ENCODE measurements at places on chromosomes 5 and 9.

GRCh38 chr9:93679536-93680442, 103.4 kb downstream of the PHF2 start:
- no peak for DNase-seq

DNA sequence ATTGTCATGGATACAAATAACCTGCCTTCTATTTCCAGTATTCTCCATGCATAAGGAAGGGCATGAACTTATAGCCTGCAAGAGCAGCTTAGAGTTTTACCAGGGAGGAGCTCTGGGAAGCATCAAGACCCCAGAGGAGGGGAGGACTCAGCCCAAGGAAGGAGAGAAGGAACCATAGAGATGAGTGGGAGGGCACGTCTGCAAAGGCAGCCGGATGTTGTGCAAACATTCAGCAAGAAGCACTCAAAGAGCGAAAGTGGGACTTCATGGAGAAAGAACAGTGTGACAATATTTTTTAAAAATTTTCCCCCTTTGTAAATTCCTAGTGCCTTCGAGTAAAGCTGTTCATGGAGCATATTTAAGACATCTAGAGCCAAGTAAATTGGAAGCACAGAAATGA, 270.1 kb upstream of the PTGER4 start:
- DNase-seq = no peak

DNA sequence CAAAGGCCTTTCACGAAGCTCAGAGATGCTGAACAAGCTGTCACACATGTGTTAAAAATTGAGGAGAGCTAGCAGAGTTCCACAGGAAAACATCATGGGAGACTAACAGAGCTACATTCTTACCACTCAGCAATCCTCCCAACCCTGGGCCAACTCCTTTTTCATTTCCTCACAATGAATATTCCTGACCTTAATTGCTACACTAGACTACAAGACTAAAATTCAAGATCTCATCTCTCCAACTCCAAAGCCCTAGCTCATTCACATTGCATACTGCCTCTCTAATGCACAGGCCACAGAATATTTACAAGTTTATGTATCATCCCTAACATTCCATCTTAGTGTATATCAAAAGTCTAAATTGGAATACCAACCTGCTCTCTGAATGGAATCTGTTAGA, 21.2 kb downstream of the ERMP1 start:
- no peak for DNase-seq

DNA sequence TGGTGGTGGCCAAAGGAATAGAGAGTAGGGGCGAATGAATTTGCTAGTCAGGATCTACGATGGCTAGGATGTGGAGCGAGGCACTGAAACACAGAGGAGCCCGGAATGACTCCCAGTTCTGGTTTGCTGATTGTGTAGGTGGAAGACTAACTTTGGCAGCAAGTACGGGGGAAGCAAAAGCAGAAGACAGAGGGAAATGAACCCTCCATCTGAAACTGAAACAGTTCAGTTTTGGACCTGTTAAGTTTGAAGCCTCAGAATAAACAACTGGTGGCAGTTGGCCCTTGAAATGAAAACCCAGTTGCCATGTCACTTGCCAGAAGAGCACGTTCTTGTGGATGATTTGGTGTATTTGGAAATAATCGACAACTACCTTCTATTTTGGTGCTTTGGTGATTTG, 15.4 kb upstream of the SMIM15 start:
- no peak for DNase-seq

GRCh38 chr5:154405078-154405792, 40.6 kb upstream of the SAP30L start:
- DNase-seq = no peak

DNA sequence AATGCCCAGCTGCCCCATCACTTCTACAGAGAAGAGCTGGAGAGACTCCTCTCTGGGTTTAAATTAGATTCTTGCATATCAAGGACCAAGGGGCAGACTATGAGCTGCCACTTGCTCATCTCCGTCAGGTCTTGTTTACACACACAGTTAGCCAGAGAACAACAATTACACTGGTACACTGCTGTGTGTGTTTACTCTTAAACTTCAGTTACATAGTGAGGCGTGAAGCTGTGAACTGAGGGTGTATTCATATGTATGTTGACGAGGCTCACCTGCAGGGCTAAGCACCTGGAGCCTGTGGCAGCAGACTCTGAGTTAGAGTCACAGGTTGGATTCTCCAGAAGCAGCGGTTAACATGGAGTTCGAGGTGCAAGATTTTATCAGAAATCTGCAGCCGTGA, 155.4 kb upstream of the ANKH start:
- DNase-seq = no peak

DNA sequence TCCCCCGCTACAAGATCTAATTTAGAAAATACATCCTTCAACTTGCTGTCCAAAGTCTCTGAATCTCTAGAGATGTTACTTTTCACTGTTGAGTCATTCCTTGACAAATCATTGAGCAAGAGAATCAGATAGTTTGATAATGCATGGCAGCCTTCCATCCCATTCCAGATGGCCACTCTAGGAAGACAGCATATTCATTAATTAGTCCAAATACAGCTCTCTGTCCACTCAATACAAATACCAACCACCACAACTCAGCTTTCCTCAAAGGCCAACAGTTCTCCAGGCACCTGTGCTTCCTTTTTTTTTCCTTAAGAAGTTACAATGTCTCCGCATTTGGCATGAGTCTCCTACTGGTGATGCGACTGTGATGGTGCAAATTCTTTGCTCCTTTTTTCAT, 72.3 kb downstream of the DROSHA start:
- DNase-seq = no peak

DNA sequence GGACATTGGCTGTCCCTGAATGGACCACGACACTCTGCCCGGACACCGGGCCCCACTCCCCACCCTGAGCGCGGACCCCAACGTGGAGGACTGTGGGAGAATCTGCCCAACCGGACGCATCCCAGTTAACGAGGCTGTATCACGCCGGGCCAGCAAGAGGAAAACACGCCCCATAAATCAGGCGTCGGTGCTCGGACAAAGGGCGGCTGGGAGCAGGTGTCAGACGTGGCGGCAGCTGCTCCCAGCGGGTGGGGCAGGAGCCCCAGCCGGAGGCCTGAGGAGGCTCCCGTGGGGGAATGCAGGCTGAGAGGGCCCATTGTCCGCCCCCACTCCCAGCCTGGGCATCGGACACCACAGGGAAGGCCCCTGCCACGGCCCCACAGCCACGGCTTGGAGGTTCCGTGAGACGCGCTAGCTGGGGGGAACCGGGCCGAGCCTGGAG, 19.2 kb downstream of the NOTCH1 start:
- peak; percentile 82 for DNase-seq

DNA sequence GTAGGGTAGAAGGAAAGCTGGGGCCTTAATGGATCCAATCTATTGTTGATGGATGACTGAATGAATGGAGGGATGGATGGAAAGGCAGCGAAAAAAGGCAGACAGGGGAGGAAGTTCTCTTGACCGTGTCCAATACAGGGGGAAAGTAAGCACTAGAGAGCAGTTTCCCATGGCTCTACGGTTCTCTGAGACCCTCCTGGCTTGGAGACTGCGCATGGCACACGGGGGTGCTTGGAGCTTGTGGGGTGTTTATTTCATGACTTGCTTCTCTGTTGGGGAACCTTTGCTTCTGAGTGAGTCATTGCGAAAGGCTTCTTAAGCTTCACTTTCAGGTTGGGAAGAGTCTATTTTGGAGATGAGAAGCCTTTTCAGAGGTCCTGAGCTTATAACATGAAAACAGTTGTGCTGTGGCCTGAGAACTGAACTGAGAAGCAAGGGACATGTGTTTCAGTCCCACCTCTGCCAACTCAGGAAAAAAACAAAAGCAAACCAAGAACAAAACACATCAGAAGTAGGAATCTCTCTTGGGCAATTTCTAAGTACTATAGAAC, 12.8 kb upstream of the TEX48 start:
- no peak for DNase-seq

DNA sequence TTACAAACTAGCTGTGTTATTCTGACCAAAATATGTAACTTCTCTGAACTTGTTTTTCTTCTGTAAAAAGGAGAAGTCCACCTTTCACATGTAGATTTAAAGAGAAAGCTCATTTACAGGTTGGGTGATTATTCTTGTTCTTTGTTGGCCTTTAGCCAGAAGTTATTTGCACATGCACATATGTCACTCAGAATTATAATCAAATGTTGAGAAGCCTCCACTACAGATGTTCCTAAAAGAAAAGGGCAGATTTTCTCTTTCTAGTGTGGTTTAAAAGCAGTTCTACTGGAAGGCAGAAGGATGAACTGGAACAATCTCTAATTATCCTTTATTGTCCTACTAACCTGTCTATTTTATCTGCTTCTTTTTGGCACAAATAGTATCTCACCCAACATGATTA, 209.8 kb upstream of the ELAVL2 start:
- DNase-seq = no peak

DNA sequence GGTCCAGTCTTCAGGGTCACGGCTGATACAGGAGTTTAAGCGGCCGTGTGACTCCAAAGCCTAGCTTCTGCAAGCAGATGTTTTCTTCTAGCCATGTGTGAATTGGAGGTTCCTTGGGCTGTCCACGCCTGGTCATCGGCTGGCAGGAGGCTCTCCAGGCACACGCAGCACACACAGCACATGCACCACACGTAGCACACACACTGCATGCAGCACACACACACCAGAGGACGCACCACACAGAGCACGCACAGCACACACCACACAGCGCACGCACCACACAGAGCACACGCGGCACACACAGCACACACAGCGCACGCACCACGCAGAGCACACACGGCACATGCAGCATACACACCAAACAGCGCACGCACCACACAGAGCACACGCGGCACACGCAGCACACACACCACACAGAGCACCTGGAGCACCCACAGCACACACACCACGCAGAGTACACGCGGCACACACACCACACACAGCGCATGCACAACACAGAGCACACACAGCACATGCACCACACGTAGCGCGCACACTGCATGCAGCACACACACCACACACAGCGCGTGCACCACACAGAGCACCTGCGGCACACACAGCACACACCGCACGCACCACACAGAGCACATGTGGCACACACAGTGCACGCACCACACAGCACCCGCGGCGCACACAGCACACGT, 234.3 kb downstream of the FANCC start:
- DNase-seq = no peak

- DNase-seq = no peak
Measured at GRCh38 chr5:106417566-106417965, 1253.2 kb downstream of the EFNA5 start.

- DNase-seq = no peak
Measured at GRCh38 chr5:127562252-127562651, 44.8 kb downstream of the PRRC1 start.

- peak; percentile 56 for DNase-seq
Measured at GRCh38 chr9:119026120-119026519, 343.1 kb downstream of the BRINP1 start.

DNA sequence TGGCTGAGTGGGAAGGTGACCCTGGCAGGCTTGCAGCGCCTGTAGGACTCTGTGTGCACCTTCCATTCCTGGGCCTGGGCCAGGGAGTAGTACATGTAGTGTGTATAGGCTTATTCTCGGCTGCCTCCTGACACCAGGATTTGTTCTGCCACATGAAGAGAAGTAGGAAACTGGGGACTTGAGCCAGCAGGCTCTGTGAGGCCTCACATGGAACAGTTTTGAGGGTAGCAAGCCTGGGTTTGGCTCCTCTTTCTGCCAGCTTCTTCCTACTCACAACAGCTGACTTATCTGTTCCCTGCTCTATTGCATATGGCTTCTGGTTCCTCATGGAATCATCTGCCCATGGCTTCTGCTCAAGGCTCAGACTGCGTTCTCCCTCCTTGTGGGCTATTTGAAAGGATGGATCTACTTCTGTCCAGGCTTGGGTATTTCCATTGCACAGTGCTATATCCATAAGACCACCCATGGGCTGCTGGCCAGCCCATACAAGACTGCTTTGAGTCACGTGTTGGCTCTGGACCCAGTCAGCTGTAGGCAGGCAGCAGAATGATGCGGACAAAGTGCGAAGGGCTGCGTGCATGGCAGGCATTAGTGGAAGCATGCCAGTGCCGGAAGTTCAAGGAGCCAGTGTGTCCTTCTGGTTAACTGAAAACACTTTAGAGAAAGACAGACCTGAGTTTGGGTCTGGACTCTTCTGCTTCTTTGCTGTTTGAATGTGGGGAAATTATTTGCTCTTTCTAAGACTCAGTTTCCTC, 11.0 kb upstream of the INSYN2B start:
- DNase-seq = no peak

- DNase-seq = no peak
Measured at GRCh38 chr9:73871636-73872035, 625.5 kb upstream of the RORB start.

DNA sequence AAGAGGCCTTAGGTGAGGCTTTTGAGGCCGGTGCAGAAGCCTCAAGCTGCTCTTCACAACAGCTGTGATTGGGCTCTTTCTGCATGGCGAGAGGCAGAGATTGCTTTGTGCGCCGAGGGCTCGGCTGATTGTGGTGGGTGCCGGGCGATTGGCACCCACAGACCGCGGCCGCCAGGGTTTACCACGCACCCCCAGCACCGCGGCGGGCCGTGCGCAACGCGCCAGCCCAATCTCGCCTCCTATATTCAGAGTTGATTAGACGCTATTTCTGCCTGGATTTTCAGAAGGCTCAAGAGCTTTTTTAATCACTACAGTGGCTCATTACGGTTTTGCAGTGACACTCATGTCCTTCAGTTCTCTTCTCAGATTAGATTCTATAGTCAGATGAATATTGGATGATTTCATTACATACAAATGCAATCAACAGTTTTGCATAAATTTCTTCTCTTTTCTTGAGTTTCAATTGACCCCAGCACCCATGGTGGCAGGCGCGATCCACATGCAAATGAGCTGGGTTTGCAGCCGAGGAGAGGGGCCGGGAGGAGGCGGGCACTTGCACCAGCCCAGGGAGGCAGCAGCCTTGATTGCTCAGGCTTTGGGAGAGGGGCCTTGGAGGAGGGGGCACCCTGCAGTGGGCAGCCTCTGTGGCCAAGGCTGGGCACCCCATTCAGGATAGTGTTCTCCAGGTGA, 33.8 kb upstream of the PTGS1 start:
- DNase-seq = no peak

DNA sequence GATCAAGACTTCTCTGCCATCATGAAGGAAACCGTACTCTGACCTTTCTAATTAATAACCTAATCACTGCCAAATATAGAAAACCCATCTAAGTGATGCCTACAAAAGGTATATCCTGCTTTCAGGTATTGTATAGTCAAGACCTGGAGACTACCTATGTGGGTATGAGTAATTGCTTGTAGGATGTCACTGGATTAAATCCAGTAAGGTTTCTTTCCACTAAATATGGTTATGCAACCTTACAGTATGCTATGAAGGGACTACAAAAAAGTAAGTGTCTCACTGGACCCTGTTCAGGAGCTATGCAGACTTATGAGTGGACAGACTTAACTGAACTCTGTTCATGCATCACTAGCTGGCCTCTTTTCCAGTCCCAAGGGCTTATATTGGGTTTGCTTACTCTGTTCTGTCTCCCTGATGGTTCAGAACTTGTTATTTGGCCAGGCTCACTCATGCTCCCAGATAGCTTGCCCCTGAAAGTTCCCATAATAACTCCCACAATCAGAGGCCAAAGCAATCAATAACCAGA, 51.1 kb downstream of the PDE6A start:
- DNase-seq = no peak

DNA sequence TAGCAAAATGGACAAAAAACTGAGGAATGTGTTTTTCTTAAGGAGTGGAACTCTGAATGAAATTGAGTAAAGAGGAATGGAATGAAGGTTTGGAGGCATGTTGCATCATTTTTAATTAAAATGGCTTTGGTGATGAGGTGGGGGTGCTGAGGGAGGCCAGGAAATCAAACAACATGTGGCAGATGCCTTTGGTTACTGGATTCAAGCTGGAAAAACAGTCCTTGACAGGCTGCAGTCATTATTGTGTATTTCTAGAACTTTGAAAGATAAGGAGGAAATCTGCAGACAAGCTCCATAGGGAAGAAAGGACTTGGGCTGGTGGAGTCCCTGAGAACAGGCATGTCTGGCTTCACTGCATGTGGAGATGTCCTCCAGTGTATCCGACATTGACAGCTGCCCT, 203.5 kb upstream of the HAPLN1 start:
- no peak for DNase-seq

All from DMS153 (cell line).